Immature natural killer cell (primary cell): ENCODE measurements at places on chromosomes 11 and 22. TPM values are rescaled to one million over a fixed set of nuclear protein-coding genes. Genes with fewer than 3 reads are reported as not detected.

Gene ESAM
- polyA plus RNA-seq = 4.3 TPM

Gene BCO2
- 2.1 TPM for polyA plus RNA-seq

Gene LRRC74B
- not detected for polyA plus RNA-seq

DNA sequence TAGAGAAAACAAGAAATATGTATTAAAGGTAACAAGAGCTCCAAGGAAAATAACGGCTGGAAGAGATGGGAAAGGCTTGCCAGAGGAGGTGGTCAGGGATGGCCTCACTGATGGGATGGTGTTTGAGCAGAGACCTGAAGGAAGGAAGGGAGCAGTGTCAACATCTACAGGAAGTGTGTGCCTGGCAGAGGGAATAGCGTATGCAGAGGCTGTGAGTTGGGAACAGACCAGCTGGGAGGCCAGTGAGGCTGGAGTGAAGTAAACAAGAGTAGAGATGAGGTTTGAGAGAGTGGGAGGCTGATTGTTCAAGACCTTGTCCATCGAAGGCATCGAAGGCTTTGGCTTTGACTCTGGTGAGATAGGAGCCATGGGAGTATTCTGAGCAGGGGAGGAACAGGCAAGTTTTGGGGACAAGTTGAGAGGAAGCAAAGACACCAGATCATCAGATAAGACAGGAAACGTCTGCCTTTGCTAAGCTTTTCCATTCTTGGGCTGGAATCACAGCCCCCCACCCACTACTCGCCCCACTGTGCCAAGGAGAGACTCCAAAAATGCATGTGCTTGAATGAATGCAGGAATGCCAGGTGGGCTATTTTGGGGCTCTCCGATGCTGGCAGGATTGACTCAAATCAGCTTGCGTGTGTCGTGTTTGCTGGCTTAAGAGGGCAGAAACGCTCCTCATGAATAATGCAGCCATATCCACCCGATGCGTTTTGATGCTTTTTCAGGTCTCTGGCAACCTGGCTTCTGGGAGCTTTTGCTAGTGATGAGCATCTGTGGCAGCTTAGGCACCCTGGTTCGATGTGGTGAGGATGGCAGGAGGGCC lies 7.2 kb downstream of the SGSM1 start:
- no peak for DNase-seq

GRCh38 chr22:43957871-43958270 lies 2.6 kb downstream of the SAMM50 start:
- no peak for DNase-seq

GRCh38 chr11:11373934-11374333 lies 20.9 kb upstream of the CSNK2A3 start:
- DNase-seq = no peak

GRCh38 chr11:111312076-111312475 lies 13.7 kb downstream of the POU2AF3 start:
- no peak for DNase-seq

GRCh38 chr11:88709567-88709966 lies 356.2 kb downstream of the GRM5 start:
- DNase-seq = no peak

GRCh38 chr11:67390947-67391303 lies 861 bp upstream of the RAD9A start:
- no peak for DNase-seq

DNA sequence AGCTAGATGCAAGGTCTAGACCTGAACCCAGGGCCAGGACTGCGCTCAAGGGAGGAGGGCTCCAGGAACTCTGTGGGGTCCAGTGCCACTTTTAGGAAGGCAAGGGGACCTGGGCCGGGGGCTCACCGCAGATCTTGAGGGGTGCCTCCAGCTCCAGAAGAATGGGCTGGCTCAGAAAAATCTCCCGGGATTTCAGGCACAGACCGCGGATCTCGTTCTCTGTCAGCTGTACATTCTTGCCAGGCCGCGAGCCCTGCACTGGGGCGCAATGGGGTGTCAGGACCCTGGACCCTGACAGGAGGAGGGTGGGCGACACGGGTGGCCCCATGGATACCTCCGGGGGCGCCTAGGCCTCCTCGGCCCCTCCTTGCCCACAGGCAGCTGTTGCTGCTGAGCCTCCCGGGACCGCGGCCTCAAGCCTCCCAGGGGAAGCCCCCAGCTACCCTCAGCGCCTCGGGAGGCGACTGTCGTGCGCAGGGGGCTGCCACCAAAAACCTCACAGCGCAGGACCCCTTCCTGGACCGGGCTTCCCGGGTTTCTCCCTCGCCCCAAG lies 640 bp downstream of the PPP1CA start:
- DNase-seq = no peak

DNA sequence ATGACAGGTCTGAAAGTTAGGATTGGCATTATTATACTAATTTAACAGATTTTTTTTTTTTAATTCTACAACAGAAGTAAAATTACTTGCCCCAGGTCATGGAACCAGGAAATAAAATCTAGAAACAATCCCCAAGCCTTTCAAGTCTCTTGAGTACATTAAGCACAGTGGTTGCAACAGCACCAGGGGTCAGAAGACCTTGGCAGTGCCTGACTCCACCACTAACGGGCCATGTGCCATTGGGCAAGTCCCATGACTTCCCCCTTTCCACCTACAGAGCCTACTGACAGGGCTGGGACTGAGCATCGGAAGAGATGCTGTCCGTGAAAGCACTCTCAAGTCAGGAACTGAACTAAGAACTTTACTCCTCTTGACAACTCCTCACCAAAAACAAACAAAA lies 98.6 kb upstream of the AKIP1 start:
- no peak for DNase-seq

DNA sequence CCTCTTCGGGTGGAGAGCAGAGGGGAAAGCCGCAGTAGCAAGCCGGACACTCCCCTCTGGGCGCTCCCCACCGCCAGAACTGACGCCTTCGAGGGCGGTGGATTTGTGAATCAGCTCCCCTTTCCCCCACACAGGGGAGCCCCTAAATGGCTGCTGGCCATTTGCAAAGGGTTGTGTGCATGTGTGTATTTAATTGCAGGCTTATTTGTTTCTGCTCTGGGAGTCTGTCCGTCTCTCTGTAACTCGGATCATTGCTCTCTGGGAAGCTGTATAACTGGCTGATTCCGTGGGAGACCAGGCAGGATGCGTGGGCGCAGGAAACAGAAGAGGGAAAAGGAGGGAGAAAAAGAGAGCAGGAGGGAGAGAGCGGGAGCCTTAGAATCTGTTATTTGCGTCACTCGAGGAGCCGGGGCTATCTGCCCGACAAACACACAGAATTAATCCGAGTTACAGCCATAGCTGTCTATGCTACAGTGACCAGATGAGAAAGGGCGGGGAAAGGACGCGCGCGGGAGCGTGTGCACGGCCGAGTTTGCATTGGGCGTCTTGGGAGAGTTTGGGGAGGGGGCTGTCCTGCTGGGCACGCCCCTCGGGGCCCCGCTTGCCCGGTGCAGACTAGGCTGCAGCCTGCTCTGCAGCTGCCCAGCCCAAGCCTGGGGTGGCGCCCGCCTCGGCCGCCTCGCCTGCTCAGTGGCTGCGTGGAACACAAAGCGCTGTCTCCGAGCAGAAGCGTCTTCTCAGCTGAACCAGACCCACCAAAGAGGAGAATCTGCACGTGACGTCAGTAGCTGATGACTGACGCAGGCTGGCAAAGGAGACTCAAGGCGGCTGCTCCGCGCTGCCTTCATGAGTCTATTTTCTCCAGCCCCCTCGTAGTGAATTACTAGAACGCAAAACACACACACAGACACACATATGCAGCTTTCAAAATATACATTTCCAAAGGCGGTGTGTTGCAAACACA lies 105.3 kb upstream of the HSD17B12 start:
- no peak for DNase-seq

DNA sequence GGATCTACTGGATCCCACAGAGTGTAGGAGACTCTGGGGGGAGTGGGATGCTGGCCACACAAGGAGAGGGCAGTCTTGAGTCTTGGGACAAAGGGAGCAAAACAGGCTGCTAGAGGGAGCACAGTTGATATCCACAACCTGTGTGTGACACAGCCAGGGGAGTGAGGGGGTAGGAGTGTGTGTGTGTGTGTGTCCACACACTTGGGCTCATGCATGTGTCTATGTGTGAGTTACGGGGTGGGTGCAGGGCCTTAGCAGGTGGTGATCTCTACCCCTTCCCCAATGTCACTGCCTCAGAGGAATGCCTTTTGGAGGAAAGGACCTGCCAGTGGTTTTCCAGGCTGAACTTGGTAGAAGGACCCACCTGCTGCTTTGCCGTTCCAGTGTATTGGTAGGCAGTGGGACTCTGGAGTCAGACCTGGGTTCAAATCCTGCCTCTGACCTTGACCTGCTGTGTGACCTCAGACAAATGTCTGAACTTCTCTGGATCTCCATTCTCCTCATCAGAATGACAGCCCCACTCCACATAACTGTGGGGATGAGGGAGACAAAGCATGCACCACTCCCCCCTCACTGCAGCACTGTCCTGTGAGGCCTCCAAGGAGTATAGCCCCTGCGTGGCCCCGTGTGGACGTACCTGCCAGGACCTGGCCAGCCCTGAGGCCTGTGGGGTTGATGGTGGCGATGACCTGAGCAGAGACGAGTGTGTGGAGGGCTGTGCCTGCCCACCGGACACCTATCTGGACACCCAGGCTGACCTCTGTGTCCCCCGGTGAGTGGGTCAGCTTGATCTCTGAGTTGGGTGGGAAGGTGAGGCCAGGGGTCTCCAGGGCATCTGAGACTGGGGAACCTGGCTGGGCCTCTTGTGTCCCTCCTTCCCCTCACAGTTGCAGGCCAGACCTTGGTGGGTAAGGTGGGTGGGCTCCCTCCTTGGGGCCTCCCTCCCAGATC lies 27.4 kb downstream of the OTOG start:
- no peak for DNase-seq

DNA sequence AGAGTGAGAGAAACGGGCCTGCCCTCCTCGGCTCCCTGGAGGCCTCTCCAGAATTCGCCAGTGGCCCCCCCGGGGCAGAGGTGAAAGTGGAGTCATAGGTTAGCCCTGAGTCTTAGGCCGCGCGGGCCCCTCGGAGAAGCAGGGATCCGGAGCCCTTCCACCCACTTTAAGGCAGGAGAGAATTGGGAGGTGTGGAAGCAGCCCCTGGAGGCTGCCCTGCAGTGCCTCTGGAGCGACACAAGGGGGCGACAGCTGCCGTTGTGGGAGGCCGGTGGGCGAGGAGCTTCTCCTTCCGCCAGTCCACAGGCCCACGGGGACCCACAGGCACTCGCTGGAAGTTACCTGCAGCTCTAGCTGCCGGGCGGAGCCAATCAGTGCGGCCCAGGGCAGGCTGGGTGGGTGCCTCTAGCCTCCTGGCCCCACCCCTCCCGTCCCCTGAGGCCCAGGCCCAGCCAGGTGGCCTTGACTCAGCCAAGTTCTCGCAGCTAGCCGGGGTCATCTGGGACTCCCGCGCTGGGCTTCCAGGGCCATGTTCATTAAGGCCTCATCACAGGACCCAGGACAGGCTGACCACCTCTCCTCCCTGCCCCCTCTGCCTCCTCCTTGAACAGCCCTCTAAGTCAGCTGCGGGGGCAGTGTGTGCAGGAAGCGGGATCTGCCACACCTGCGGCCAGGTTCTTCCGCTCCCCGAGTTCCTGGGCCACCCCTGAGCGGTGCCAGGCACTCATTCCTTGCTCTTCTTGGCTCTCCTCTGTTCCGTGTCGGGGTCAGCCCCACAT lies 5.0 kb downstream of the DGKZ start:
- peak; percentile 60 for DNase-seq

DNA sequence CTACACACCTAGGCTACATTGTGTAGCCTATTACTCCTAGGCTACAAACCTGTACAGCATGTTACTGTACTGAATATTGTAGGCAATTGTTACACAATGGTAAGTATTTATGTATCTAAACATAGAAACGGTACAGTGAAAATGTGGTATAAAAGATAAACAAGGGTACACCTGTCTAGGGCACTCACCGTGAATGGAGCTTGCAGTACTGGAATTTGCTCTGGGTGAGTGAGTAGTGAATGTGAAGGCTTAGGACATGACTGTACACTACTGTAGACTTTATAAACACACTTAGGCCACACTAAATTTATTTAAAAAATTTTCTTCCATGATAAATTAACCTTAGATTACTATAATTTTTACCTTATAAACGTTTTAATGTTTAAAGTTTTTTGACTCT lies 171.7 kb upstream of the NCAM1 start:
- no peak for DNase-seq

- no peak for DNase-seq
Observed at GRCh38 chr11:122044086-122044485, 71.9 kb downstream of the BLID start.

DNA sequence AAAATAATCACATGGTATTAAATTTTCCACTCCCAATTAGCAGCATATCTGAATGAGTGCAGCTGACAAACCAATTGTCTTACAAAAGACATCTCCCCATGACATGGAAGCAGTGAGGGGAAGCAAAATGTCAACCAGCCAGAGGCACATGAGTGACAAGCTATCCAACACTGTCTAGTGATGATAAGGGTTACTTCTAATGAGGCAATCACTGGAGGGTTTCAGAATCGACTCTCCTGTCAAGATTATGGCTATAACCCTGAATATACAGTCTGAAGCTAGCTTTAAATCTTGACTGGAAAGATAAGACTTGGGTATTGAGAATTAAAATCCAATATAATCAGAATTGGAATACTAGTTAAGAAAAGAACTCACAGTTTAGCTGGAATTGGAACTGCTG lies 50.3 kb downstream of the AMBRA1 start:
- no peak for DNase-seq

DNA sequence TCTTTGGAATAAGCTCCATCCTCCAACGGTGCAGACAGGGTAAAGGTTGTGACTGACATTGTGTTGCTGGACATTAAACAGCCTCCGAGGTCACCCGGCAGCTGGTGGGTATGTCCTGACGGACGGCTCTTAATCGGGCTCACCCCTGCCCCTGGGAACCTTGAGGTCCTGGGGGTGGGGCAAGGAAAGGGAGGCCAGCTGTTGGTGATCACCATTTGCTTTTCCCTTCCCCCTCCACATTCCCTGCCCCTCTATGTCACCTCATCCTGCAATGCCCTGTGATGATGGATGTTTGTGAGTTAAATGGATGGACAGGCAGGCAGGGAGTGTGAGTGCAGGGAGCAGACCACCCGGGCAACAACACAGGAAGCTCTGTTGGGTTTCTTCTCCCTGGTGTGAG lies 26.3 kb downstream of the APLNR start:
- DNase-seq = no peak

GRCh38 chr11:69888483-69889181 lies 69.4 kb upstream of the FGF3 start:
- peak; percentile 40 for DNase-seq
